ENCODE measurements at places on chromosomes 13 and 19.
A peak's percentile ranks its signal among the peaks of the same experiment; 100 is the strongest.

GRCh38 chr19:27890206-27890605 lies 1322.7 kb downstream of the UQCRFS1 start:
- DNase-seq, result no peak

DNA sequence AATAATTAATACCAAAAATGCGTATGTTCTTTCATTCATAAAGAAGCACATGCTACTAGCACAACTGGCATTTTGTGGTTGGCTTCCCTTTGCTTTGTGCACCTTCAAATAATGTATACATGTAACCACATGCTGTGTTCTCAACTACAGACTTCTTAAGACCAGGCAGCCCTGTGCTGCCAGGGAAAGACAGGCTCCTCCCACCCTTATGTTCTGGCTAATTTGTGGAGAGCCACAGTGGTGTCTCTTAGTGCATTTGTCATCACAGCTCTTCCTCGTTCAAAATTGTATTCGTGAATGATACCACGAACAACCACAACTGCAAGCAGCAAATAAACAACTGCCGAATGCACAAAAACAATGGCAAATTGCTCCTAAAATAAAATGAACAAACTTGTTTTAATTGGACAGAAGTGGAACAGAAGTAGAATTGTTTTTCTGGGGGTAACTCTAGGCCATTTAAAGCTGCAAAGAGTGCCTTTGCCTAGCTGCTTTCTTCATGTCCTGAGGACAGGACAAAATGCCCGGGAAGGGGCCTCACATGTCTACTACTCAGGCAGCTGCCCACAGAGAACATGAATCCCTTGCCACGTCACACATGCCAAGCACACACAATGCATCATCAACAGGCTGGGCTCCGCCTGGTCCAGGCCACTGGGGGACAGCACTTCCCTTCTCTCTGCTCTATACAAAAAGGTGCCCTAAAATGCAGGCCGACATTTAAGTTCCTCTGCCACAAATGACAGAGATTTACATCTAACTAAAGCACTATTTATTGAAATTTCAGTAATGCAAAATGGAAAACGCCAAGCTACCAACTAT lies 21.7 kb downstream of the IRS2 start:
- no peak for DNase-seq

DNA sequence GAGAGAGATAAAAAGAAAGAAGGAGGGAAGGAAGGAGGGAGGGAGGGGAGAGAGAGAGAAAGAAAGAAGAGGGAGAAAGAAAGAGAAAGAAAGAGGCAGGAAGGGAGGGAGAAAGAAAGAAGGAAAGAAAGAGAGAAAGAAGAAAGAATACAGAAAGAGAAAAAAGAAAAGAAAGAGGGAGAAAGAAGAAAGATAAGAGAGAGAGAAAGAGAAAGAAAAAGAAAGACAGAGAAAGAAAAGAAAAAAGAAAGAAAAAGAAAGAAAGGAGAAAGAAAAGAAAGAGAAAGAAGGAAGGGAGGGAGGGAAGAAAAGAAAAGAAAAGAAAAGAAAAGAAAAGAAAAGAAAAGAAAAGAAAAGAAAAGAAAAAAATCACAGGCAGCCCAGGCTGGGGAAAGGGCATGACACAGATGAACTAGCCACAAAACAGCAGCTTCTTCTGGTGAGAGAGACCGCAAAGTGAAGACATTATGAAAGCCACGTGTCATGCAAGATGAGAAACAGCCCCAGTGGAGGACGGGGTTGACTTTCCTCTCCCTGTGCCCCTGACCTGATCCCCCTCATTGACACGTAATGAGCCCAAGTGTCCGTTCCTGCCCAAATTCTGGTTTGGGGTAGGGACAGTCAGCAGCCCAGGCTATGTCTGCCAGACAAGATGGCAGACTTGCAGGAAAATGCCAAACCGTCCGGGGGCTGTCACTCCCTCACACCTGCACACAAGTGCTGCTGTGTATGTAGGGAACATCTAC lies 102.1 kb downstream of the INSR start:
- DNase-seq, result no peak

DNA sequence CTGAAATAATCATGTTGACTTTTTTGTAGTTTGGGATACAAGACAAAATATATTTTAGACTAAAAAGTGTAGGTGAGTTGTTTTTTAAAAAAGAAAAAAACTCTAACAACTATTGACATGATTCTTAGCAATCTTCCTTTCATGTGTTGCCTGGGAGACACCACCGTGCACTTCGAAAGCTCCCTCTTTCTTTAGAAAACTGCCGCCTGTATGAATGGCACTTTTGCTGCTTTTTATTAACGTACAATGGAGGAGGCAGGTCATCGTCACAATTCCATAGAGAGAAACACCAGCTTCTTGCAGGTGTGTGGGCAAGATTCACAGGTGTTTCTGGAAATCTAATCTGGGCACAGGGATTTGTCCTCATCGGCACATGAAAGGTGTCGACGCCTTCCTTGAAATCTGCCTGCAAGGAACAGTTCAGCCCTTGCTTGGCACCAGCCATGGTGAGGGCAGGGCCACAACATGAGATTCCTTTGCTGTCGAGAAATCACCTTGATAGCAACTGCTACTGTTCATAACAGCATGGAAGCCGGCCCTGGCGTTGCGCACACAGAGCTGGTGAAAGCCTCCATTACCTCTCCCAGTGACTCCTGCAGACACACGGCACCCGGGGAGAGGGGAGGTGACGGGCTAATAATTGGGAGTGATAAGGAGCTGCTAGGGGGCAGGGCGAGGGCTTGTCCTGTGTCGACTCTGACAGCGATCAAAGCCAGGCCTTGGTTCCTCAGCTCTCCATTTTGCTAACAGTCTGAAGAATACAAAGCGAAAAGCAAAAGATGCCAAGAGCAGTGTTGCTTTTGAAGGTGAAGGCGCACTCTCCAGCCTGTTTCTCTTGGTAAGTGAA lies 66.5 kb downstream of the EFNB2 start:
- no peak for DNase-seq

GRCh38 chr13:38530492-38530891 lies 156.4 kb upstream of the FREM2 start:
- DNase-seq, result no peak

DNA sequence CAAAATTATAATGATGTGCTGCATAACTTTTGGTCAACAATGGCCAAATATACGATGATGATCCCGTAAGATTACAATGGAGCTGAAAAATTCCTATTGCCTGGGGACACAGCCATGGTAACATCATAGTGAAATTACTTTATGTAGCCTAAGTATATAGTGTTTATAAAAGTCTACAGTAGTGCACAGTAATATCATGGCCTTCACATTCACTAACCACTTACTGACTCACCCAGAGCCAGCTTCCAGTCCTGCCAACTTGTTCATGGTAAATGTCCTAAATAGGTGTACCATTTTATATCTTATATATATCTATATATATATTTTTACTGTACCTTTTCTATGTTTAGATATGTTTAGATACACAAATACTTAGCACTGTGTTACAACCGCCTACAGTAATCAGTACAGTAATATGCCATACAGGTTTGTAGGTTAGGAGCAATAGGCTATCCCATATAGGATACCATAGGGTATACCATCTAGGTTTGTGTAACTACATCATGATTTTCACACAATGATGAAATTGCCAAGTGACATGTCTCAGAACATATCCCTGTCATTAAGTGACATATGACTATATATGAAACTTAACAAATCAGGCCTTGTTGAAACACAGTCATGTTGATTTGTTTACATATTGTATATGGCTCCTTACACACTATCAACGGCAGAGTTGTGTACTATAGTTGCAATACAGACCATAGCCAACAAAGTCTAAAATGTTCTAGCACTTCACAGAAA lies 23.7 kb downstream of the DIS3 start:
- no peak for DNase-seq

GRCh38 chr19:46806656-46807055 lies 18.3 kb upstream of the SLC1A5 start:
- DNase-seq, result no peak

GRCh38 chr19:38228005-38228377 lies 4.0 kb upstream of the DPF1 start:
- no peak for DNase-seq

GRCh38 chr19:6064336-6065073 lies 45.8 kb downstream of the RFX2 start:
- no peak for DNase-seq

GRCh38 chr13:75415171-75415570 lies 66.8 kb downstream of the TBC1D4 start:
- no peak for DNase-seq

GRCh38 chr19:18507727-18508440 lies 14.0 kb downstream of the ELL start:
- no peak for DNase-seq

- no peak for DNase-seq
These were observed 49.8 kb downstream of the KLF2 start for GRCh38 chr19:16374436-16374835.

GRCh38 chr19:35512831-35513627 lies 420 bp downstream of the DMKN start:
- no peak for DNase-seq

DNA sequence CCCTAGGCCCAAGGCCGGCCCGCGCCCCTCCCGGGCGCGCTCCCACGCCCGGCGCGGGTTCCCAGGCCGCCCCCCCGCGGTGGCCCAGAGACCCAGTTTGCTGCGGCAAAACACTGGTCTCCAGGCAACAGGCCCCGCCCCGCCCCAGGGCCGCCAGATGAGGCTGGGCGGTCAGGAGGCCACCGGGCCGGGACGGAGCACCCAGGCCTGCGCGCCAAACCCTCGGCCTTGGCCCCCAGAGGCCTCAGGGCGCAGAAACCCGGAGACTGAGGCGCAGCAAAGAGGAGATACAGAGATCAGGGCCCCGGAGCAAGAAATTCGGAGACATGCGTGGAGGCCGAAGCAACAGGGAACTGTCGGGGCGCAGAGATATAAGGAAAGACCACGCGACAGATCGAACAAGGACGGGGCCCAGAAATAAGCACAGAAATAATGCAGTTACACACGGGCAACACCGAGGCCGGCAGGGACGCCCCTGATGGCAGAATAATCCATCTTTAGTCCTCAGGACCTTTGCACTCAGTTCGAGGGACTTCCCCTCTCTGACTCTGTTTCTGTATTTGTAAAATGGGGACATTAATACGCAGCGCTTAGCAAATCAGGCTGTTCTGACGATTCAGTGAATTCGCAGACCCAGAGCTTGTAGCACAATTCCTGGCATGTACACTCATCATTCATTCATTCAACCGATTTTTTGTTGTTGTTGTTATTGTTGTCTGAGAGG lies 20.8 kb upstream of the ERCC1 start:
- DNase-seq, result peak; percentile 88

- no peak for DNase-seq
These were observed 78.7 kb downstream of the IPO5 start for GRCh38 chr13:98032168-98032567.

DNA sequence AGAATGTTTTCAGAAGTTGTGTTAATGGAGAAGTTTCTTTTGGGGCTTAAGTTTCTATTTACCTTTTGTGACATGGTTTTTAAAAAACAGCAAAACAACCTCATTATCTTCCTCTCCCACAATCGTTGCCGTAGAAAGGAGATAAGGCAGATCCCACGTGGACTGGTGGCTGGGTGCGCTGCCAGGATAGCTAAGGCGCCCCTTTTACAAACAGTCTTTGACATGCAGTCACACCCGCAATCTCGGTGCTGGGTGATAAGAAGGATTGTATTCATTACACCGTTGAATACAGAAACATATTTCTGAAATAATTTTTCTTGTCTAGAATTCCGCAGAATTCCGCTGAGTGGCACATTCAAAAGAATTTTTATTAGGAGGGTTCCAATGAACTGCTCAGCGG lies 271.1 kb downstream of the UQCRFS1 start:
- no peak for DNase-seq

DNA sequence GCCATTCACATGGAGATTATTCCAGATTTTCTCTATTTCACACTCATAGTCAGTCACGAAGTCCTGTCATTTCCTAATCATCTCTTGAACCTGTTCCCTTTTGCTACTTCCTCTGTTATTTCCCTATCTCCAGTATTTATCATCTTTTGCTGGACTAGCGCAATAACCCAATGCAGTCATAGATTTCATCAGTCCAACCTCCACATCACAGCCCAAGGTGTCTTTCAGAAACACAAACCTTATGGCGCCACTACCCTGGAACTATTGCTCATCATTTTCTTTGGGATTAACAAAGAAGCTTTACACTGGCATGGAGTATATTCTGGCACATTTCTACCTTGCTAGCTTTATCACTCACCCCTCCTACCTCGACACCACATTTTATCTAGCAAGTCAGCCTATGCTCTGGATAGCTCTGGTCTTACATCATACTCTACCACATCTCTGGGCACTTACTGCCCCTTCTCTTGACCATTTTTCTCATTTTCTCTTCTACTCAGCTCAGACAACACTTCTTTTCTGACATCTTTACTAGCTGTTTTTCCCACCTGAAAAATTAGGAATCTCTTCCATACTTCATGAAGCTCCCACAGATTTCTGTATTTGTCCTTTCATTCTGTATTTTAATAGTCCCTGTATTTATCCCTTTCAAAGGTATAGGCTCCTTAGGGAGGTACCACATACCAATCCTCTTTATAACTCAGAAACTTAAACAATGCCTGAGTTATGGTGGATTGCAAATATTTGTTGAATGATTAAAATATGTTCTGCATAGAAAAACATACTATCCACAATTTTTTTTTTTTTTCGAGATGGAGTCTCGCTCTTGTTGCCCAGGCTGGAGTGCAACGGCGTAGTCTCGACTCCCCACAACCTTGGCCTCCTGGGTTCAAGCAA lies 534.7 kb downstream of the KLF12 start:
- DNase-seq, result no peak

- DNase-seq, result no peak
These were observed 823.8 kb upstream of the ATXN8OS start for GRCh38 chr13:69283837-69284236.

GRCh38 chr19:45354241-45354842 lies 13.8 kb downstream of the KLC3 start:
- DNase-seq, result no peak

GRCh38 chr13:53014495-53015443 lies 13.8 kb upstream of the OLFM4 start:
- DNase-seq, result no peak

DNA sequence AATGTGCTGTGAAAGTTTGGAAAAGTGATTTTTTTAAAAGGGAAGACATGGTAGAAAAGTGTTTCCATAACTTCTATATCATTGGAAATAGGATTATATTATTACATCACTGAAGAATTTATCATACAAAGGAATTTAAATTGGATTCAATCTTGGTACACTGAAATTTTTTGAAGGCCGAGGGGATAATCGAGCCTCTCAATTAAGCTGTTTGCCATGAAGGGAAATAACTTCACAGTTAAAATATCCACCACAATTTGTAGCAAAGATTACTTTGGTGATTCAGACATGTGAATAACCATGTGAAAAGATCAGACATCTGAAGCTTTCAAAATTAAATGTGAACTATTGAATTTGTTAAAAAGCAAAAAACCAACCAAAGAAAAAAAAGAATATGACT lies 215.3 kb downstream of the KLF5 start:
- DNase-seq, result no peak

- no peak for DNase-seq
These were observed 46.5 kb downstream of the MLLT1 start for GRCh38 chr19:6233056-6233826.

Measured in neuronal stem cell (in vitro differentiated cells).